Breast epithelium (tissue), 4 donors: ENCODE measurements at places on chromosomes 2 and 18. TPM values are rescaled to one million over a fixed set of nuclear protein-coding genes. Genes with fewer than 3 reads are reported as not detected.

DNA sequence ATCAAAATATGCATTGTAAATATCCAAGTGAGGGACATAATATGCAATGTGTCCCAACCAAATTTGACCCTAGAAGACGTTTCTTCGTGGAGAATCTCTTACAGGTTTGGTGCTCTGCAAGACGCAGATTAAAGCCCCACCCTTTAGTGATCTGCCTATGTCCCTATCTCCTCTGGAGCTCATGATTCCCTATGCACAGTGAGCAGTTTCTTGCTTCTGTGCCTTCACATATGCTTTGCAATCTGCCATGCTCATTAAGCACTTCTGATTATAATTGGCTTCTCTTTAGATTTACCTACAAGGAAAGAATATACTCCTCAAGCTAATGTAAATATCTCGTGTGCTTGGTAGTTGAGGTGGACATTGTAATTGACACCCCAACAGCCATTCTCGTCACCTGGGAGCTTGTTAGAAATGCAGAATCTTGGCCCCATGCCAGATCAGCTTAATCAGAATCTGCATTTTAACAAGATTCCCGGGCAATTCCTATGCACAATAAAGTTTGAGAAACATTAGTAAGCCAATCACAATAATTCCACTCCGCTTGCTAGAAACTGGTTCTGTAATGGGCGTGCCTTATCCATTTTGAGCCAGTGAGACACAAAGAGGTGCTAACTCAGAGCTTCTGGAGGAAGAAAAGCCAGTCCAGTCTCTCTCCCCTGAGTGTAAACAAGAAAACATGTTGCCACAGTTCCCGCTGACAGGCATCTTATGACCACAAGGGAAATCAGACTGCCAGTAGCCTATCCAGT, 2.8 kb upstream of the PUM2 start:
- no peak overlapping the region for H3K4me3 ChIP-seq
- peak overlapping the region; percentile 40 for H3K27ac ChIP-seq
- H3K36me3 ChIP-seq: no peaks in the 10 kb centered on the region
- no peak for DNase-seq
- peaks cover 10% of the 10 kb centered on the region for H3K4me1 ChIP-seq

- no peak overlapping the region for H3K4me3 ChIP-seq
- no peaks in the 10 kb centered on the region for H3K36me3 ChIP-seq
- no peak for DNase-seq
- H3K27me3 ChIP-seq: no peaks in the 10 kb centered on the region
- no peaks in the 10 kb centered on the region for H3K4me1 ChIP-seq
Measured at GRCh38 chr2:113253453-113253852, 25.3 kb downstream of the PAX8 start.

ABCG8 gene
- not detected for total RNA-seq

STON1 gene
- 45.6 TPM for total RNA-seq

GRCh38 chr2:215879977-215880940, 133.1 kb downstream of the MREG start:
- H3K27ac ChIP-seq: no peak overlapping the region
- H3K4me1 ChIP-seq: no peaks in the 10 kb centered on the region
- H3K36me3 ChIP-seq: no peaks in the 10 kb centered on the region
- no peak overlapping the region for H3K4me3 ChIP-seq
- DNase-seq: no peak

DNA sequence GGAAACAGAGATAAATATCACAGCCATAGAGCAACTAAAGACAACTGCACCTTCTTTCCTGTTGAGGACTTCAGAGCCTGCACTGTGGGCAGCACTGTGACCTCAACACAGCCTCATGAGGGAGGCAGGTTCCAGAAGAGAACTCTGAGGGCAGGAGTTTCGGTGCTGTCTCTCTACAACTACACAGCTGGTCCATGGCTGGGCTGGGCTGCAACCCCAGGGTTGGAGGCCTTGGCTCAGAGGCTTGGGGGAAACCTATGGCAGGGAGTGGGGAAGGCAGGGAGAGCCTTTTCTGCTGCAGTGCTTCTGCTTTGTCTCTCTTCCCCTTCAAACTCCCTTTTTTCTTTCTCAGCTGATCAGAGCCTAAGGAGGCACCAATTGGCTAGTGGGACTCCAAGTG, 66.5 kb downstream of the MRO start:
- no peaks in the 10 kb centered on the region for H3K4me1 ChIP-seq
- no peaks in the 10 kb centered on the region for H3K27me3 ChIP-seq
- H3K36me3 ChIP-seq: no peaks in the 10 kb centered on the region
- no peak for DNase-seq
- no peak overlapping the region for H3K27ac ChIP-seq
- no peak overlapping the region for H3K4me3 ChIP-seq

GRCh38 chr2:201218780-201219179, 35.8 kb downstream of the CASP10 start:
- no peak for DNase-seq
- H3K27me3 ChIP-seq: no peaks in the 10 kb centered on the region
- no peak overlapping the region for H3K4me3 ChIP-seq
- H3K36me3 ChIP-seq: no peaks in the 10 kb centered on the region
- H3K27ac ChIP-seq: no peak overlapping the region

REG1B gene
- not detected for total RNA-seq

DNA sequence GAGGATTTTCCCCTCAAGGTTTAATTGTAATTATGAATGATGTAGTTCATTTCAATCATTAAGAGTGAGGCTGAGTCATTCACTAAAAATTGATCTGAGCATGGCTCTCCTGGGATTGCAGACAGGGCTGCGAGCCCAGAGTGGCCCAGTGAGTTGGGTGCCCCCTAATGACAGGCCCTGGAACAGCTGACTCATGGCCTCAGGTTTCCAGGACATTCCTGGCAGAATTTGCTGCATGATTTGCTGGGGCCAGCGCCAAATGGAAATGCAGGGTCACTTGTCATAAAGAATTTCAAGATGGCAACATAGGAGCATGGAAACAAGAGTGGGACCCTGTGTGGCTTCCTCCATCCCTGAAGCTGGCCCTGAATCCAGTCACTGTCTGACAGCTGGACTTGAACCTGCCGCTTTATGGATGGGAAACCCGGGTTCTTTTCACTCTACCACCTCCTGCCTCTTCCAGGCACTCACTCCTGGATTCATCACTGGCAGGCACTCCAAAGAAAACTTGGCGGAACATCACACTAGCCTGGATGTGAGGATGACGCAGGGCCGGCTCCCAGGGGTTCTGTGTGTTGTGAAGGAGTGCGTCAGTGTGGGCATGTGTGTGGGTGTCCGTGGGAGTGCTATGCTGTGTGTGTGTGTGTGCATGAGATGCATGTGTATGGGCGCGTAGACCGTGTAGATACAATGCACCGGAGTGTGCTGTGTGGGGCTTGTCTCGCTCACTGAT, 15.2 kb downstream of the OTOF start:
- H3K27ac ChIP-seq: no peak overlapping the region
- no peaks in the 10 kb centered on the region for H3K27me3 ChIP-seq
- H3K4me1 ChIP-seq: no peaks in the 10 kb centered on the region

MAL gene
- 0.32 TPM for total RNA-seq

KCNJ13 gene
- total RNA-seq: 0.73 TPM

MYO5B gene
- total RNA-seq: 2.4 TPM

DNA sequence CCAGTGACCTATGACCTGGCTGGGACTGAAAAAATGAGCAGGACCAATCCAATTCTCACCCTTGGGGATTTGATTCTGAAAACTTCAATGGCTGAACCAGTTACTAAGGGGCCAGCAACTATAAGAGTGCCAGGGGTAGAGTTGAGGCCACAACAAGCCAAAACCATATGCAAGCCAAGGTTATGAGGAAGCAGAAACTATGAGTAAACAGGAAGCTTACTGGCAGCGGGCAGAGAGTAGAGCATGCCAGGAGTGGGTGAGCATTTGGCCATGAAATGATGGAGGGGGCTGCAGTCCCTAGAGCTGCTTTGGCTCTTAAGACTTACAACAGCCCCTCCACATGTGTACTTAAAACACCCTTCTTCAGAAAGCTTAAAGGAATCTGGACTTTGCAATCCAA, 82.4 kb downstream of the RBMS1 start:
- H3K4me3 ChIP-seq: no peak overlapping the region
- H3K27me3 ChIP-seq: no peaks in the 10 kb centered on the region
- H3K36me3 ChIP-seq: no peaks in the 10 kb centered on the region
- no peaks in the 10 kb centered on the region for H3K4me1 ChIP-seq
- DNase-seq: peak; percentile 29

SEPTIN10 gene
- 116 TPM for total RNA-seq
